ENCODE measurements at places on chromosomes 3 and 15.

- no peak for DNase-seq
Observed at GRCh38 chr15:28021281-28022039, 77.7 kb downstream of the OCA2 start.

GRCh38 chr3:75144406-75144805 lies 519.7 kb upstream of the FRG2C start:
- no peak for DNase-seq

DNA sequence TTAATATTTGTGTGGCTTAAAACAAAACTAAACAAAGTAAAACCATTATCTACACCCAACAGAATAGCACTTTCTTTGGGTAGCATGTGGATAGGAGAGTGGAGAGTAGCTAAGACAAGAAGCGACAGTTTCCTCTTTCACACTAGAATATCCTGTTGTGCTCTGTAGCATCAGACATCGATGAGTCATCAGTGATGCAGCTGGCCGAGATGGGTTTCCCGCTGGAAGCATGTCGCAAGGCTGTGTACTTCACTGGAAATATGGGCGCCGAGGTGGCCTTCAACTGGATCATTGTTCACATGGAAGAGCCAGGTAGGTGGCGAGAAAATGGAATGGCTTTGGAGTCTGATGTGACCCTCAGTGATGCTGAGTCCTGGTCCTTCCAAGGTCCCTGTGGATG lies 108.1 kb downstream of the USP13 start:
- no peak for DNase-seq

DNA sequence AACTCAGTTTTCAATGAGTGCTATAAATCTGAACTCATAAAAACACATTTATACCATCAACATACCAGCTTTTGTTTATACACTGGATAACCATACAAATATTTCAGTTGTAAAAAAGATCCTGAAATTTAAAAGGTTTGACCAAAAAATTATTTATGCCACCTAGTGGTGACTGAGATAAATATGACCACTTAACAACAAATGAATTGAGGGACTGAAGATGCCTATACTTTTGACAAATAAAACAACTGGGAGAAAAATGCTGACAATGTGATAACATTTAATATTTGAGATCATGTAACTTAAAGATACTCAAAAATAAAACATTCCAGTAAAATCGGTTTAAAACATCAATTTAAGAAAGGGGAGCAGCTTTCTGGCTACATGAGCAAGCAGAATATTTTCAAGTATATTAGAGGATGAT lies 30.4 kb downstream of the ATG3 start:
- DNase-seq = no peak

GRCh38 chr3:171351676-171352075 lies 108.5 kb downstream of the TNIK start:
- no peak for DNase-seq

DNA sequence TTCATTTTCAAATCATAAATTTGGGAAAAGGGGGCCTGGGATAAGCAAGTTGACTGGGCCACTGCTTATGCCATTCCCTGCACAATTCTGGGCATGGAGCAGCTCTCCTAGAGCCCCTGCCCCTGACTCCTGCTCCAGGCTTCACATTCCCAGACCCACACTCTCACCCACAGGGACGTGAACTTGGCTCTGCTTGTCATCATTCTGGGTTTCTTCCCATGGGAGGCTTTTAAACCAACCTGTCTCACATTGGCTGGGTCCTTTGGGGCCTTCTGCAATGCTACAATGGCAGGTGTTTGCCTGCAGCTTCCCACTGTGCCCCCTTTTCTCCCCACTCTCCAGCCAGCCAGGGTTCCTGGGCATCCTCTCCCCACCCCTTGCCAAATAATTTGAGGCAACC lies 49.1 kb downstream of the CYP19A1 start:
- no peak for DNase-seq

DNA sequence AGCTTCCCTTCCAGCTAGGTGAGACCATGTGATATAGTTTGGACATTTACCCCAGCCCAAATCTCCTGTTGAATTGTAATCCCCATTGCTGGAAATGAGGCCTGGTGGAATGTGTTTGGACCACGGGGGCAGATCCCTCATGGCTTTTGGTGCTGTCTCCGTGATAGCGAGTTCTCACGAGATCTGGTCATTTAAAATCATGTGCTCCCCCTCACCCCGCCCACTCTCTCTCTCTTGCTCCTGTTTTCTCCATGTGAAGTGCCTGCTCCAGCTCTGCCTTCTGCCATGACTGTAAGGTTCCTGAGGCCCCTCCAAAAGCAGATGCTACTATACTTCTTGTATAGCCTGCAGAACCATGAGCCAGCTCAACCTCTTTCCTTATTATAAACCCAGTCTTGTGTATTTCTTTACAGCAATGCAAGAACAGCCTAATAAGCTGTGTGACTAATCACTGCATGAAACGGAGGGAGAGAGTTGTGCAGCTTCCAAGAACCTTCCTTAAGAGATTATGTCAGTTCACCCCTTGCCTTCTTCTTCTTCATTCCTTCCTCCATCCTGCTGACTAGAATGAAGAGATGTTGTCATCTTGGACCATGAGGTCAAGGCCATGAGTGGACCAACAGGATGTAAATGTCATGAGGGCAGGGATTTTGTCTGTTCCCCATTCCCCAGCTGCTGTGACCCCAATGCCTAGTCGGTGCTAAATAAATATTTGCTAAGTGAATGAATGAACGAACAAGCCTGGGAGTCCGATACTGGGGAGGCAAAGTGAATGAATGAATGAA lies 91.0 kb downstream of the CPN2 start:
- no peak for DNase-seq

DNA sequence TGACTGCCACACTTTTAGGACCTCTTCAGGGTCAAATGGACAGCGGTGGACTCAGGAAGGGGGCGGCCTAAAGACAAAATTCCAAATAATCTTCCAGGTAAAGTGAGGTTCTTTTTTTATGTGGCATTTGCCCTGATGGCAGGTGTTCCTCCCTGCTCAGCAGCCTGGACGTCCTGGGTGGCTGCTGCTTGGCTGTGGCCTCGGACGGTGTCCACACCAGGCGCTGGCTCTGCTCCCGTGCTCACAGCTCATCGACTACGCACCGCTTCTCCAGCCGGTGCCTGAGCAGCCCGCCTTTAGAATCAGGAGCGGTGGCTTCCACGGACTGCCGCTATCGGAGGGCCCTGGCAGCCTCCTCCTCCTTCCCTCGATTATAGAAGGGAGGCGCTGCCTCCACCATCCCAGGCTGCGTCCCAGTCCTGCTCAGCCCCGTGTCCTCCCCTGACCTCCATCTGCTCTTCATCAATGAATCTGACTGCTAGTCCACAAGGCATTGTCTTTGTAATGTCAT lies 41.9 kb downstream of the PCSK6 start:
- DNase-seq = no peak

GRCh38 chr15:58010983-58011382 lies 54.5 kb downstream of the ALDH1A2 start:
- DNase-seq = no peak

DNA sequence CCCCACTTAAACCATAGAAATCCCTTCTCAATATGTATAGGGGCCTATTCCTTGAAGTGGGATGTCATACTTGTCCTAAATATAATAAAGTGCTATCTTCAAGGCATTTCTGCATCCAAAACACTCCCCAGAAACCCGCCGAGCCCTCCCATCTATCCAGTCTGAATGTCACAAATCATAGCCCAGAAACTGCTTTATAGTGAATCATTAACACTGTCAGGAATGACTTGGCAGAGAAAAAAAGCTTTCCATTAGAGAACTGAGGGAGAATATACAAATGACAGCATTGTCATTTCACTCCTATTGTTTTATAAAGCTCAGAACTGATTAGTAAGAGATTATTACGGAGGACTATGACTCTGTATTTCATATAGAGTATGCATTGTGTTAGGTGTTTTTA lies 48.4 kb upstream of the MEIS2 start:
- DNase-seq = no peak

DNA sequence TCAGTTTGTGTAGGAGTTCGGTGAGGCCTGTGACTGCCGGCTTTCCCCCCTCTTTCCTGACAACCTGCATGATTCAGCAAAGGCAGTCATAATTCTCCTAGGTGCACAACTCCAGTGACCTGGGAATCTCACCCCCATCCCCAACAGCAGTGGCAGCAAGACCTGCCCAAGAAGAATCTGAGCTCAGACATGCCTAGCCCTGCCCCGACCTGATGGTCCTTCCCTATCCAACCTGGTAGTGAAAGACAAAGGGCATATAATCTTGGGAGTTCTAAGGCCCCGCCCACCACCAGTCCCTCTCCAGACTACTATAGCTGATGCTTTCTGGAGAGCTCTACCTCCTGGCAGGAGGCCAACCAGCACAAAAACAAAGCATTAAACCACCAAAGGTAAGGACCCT lies 44.2 kb upstream of the ZBED2 start:
- no peak for DNase-seq

DNA sequence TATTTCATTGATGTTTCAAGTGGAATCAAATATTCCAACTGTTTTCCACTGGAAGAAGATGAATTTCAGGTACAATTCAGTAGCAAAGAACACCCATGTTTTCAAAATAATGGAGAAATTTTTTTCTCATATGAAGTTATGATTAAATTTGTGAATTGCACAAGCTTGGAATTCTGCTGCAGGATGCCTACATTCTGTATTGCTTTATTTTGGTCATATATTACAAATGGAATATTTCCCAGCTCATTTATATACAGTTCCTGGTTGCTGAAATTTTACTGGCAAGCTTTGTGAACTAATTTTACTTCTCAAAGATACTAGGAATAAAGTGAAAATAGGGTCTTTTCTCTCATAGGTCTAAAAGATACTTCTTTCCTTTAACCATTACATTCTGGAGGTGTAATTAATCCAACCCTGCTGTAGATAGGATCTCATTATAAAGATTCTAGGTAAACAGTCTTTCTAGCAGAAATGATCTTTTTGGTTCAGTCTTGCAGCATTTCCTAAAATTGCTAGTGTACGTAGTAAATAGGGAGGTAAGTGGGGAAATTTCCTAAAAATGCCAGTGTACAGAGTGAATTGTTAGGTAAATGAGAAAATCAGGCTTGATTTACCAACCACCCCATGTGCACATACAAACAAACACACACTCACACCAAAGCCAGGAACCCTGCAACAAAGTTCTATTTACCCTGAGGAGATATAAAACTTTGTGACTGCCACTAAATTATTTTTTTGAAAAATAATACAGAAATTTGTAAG lies 393.5 kb upstream of the TPRG1 start:
- DNase-seq = no peak
